Hypothalamus (tissue), 51 donors: ENCODE measurements at places on chromosomes 11 and 22.

DNA sequence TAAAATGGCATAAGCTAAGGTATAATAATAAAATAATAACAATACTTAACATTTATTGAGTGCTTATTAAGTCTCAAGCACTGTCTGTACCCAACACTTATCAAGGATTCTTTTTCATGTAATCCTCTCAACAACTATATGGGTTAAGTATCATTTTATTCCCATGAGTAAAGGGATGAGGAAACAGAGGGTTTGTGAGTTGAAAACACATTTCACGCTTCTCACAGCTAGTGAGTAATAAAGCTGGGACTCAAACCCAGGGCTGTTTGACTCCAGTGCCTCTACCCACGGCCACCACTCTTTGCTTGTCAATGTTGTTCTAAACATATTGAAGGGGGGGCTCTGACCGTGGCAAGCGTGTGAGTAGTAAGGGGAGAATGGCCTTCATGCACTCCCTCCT, 8.7 kb downstream of the CD3E start:
- no peak for DNase-seq

DNA sequence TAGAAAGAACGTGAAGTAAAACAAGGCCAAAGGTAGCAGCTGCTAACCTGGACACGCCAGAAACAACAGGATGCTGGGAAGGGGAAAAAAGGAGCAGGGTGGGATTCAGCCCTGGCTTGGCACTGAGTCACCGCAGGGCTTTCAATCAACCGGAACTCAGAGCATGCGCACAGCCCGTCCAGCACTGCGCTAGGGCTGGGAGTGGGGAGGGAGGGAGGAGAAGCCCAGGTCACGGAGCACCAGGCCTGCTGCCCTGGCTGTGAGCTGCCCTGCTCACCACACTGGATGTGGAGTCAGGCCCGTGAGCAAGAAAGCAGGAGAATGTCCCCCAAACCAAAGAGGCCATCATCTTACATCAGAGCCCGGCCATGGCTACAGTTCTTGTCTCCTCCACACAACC, 51.5 kb downstream of the APOL1 start:
- no peak for DNase-seq

- no peak for DNase-seq
Observed at GRCh38 chr11:126430581-126431335, 75.3 kb downstream of the ST3GAL4 start.

DNA sequence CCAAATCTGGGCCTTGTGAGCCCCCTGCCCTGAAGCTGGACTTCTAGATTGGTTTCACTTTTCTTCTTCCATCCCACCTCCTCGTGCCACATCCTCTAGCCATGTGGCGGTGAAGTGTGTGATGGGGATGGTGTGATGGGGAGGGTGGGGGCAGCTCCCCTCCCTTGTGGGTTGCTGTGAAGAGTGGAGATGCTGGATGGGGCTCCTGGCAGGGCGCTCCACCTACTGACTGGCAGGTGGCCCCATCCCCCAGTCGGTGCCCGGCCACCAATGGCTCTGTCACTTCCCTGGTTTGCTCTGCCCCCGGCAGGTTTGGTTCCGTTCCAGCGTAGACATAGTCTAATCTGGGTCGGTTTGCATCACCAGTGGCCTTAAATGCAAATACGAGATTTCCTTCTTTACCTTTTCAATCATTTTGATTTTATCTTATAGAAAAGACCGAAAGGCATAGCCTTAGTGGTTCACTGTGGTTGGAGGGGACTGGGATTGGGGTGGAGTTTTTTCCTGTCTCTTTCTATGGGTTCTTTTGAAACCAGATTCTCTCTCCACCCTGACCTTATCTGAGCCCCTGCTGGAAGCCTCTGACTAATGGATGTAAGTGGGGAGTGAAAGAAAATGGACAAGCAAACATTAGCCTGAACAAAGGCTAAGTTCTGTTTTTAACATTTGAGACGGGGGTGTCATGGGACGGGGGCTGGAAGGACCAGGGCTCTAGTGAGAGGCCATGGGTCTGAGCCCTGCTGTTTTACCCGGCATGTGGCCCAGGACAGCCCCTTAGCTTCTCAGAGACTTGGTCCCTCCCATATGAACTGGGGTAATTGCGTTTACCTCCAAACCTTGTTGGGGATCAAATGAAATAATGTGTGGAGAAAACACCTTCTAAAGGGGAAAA, 149.3 kb downstream of the CACNA1I start:
- DNase-seq, result no peak

- no peak for DNase-seq
Observed at GRCh38 chr11:111421251-111421650, 42.2 kb upstream of the POU2AF1 start.

- no peak for DNase-seq
Observed at GRCh38 chr11:64619811-64620380, 28.9 kb downstream of the SLC22A12 start.

GRCh38 chr22:48908547-48908946, 919.1 kb downstream of the BRD1 start:
- DNase-seq, result no peak

DNA sequence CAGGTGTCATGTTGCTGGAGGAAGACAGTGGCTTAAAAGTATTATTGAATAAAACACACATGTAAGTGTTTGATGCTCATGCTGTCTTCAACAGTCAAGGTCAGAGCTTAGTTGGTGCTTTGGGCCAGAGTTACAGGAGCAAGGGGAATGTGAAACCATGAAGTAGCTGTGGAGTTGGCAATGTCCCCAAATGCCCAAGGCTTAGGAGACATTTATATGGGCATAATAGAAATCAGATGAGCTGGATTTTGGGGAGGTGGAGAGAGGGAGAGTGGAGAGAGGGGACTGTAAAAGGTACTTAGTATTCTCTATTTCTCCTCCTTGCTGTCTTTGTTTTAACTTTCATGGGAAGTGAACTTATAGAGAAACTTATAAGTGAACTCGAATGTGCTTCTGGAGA, 407.8 kb downstream of the ETS1 start:
- DNase-seq, result no peak

DNA sequence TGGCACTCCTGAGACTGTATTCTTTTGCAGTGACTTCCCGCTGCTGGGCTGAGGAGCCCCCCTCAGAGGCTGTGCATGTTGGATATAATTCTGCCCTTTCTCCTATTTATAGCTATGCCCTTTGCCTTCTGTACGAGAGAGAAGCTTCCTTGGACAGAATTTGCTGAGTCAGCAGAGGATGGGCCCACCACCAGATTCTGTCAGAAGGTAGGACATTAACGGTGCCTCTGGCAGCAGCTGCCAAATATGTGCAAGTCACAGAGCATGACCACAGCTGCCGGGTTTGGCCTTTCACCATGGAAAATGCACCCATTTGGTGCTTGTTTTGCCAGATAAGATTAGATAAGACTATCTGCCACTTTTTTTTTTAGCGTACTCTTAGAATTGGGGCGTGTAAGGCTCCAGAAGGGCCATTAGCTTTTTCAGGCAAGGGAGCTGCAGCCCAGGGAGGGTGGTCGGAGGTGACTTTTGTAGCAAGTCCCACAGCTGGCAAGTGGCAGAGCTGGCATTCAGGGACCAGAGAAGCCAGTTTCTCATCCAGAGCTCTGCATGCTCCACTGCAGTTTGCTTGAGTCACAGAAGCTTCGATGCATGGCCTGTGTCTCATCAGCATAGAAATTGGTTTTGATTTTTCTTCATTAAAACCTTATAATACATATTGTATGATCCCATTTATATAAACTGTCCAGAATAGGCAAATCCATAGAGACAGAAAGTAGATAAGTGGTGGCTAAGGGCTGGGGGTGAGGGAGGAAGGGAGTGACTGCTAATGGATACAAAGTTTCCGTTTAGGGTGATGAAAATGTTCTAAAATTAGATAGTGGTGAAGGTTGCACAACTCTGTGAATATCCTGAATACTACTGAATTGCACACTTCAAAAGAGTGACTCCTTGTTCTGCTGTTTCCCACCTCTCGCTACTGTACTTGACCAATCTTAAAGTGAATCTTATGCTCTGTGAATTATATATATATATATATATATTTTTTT, 15.8 kb downstream of the UPB1 start:
- no peak for DNase-seq

DNA sequence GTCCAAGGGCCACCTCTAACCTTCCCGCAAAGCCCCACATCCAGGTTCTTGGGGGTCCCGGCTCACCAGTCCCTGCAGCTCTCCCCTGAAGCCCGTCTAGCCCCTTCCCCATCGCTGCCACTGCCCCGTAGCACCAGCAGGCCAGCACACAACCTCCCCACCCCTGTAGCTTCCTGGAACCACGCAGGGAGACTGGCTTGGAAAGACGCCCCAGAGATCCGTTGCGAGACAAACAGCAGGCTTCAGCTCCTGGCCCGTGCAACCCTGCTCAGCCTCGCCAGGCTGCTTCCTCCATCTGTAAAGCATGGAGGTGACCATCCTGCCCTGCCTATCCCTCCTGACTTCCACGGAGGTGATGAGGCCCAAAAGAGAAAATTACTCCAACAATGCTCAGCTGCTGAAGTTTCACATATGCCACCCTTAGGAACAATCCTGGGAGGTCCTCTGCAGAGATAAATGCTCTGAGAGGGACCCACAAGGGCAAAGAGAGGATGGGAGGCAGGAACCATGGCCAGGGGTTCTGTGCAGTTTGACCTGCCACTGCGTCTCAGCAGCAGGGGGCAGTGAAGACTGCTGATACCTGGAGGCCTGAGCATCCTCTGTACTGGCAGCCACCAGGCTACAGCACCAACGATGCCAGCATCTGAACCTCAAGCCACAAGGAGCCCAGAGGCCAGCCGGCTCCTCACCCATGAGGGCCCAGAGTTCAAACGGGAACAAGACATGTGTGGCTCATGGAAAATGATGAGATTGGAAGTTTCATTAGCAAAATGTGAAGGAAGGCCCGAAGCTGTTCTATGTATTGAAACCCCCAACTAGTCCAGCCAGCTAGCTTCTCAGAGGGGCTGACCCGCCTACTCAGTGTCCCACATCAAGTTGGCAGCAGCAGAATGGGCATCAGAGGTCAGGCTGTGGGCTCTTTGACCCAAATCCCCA, 16.1 kb downstream of the DGCR2 start:
- no peak for DNase-seq

- DNase-seq, result no peak
Observed at GRCh38 chr22:37633089-37633624, 6.3 kb upstream of the SH3BP1 start.

GRCh38 chr11:33582636-33583325, 117.8 kb downstream of the C11orf91 start:
- DNase-seq, result no peak

- no peak for DNase-seq
Observed at GRCh38 chr11:124605719-124606118, 5.5 kb upstream of the PANX3 start.

DNA sequence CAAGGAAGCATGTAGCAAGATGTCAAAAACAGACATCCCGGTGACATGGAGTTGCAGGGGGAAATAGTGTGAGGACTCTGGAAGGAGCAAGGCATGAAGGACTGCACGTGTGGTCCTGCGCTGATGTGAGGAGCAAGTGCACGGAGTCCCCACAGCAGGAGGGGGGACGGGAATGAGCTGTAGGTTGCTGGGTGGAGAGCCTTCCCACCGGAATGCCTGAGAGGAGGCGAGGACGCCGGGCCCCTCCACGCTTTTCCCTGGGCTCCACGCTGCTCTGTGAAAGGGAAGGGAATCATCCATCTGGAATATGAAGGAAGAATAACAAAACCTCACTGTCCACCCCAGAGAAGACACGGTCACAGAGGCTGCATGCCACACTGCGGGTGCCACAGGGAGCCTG, 23.6 kb upstream of the EFCAB6 start:
- no peak for DNase-seq

- DNase-seq, result no peak
Observed at GRCh38 chr11:66488957-66489356, 8.7 kb downstream of the DPP3 start.

- no peak for DNase-seq
Observed at GRCh38 chr11:46694072-46694471, 6.3 kb downstream of the ARHGAP1 start.

DNA sequence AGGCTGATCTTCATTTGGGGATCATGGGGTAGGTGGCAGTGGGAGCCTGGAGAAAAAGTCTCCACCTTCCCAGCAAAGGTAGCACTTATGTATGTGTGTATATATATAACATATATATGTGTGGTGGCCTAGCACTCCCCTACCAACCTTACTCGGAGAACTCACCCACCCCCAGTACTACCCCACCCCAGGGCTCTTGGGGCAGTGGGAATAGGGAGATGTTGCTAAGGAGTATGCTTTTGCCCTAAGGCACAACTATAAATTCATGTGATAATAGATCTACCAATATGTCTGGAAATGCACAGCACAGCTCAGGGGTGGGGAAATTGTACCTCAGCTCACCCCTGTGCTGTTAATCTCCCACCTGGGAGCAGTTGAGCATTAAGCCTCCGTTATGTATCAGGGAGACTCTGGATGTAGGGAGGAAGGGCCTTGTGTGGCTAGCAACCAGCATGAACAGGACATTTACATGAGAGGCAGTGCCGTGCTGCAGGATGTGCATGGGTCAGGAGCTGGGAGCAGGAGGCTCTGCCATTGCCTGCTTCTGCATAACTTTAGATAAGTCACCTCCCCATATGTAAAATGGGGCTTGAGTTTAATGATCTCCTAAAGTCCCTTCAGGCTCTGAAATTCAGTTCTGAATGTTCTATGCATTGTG, 57.3 kb downstream of the C11orf91 start:
- DNase-seq, result no peak

DNA sequence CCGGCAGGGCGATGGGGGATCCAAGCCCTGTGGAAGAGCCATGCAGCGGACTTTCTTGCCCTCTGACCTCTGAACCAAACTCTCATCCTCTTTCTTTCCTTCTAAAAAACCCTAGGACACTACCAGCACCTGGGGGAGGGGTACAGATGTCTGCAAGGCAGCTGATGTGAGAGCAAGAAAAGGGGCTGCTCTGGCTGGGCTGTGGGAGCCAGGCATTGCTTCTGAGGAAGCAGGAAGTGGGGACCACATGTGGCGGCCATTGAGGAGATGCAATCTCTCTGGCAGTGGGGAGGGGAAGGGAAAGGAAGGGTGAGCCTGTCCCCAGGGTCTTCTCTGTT, 36.0 kb downstream of the FAM83F start:
- no peak for DNase-seq

DNA sequence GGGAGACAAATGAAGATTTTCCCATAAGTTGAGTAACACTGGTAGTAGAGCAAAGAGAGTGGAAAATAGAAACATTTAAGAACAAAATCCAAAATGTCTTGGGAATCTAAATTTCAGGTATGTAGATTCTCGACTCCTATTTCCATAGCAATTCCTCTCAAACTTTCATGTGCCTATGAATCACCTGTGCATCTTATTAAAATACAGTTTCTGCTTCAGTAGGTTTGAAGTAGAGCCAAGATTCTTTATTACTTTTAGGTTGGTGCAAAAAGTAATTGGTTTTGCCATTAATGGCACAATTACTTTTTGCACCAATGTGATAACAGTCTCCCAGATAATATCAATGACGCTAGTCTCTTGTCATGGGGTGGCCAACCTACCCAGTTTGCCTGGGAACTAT, 115.3 kb upstream of the SLC5A12 start:
- no peak for DNase-seq
